ENCODE measurements at places on chromosomes 3 and 15.
A peak's percentile ranks its signal among the peaks of the same experiment; 100 is the strongest.

DNA sequence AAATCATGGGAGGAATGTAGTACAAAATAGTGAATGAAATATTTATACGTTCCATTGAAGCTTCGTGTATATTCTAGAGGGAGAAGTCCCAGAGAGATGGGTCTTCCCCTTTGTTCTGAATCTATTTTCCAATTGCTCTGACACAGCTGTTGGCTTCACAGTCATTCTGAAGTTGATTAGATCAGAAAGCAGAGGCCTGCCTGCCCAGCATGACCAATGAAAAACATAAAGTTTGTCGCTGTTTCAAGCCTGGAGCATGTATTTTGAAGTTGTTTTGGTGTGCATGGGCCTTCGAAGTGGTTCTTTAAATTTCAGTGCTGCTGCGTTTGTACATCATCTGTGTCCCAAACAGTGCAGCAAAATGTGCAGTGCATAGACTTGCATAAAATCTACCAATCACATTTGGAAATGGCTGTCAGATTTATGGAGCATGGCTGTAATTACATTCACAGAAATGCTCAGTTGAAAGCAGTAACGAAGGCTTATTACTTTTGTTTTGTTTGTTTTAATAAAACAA, 31.0 kb upstream of the RBMS3 start:
- no peak for DNase-seq
- no peak overlapping the region for H3K27ac ChIP-seq
- no peaks in the 10 kb centered on the region for H3K36me3 ChIP-seq
- no peak overlapping the region for H3K4me3 ChIP-seq
- no peaks in the 10 kb centered on the region for H3K4me1 ChIP-seq
- H3K27me3 ChIP-seq, result no peaks in the 10 kb centered on the region

DNA sequence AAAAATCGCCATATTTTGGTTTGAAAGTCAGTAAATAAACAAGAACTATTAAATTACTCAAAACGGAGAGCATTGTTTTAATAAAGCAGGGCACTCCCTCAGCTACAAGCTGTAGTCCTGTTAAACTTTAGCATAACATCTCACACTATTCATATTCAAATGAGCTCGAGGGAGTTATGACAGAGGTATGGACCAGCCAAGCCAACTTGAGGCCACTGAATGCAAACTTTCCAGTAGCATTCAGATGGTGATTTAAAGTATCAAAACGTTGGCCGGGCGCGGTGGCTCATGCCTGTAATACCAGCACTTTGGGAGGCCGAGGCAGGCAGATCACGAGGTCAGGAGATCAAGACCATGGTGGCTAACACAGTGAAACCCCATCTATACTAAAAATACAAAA, 132.9 kb downstream of the GABRB3 start:
- no peak overlapping the region for H3K4me3 ChIP-seq
- no peaks in the 10 kb centered on the region for H3K36me3 ChIP-seq
- no peak for DNase-seq
- no peak overlapping the region for H3K27ac ChIP-seq

DNA sequence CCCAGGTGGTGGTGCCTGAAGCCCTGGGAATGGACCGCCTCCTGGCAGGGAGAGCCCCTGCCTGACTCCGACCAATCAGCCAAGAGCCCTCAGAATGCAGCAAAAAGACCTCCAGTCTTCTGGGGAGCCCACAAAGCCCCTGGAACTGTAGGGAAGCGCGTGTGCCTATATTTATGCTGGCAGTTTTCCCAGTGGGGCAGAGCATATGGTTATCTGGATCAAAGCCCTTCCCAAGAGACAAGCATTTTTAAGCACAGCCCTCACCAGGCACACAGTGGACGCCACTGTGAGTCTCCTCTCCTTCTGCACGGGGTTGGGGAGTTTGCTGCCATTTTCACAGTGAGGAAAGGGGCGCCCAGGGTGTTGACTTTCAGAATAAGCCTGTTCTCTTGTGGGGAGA, 80.9 kb upstream of the RPL32 start:
- H3K36me3 ChIP-seq, result peaks cover 67% of the 10 kb centered on the region
- peaks cover 6% of the 10 kb centered on the region for H3K4me1 ChIP-seq
- H3K27ac ChIP-seq, result no peak overlapping the region
- no peak for DNase-seq
- H3K4me3 ChIP-seq, result no peak overlapping the region

- no peak overlapping the region for H3K27ac ChIP-seq
- H3K27me3 ChIP-seq, result no peaks in the 10 kb centered on the region
- no peaks in the 10 kb centered on the region for H3K36me3 ChIP-seq
- no peak for DNase-seq
Observed at GRCh38 chr3:74352166-74352565, 262.3 kb downstream of the CNTN3 start.

DNA sequence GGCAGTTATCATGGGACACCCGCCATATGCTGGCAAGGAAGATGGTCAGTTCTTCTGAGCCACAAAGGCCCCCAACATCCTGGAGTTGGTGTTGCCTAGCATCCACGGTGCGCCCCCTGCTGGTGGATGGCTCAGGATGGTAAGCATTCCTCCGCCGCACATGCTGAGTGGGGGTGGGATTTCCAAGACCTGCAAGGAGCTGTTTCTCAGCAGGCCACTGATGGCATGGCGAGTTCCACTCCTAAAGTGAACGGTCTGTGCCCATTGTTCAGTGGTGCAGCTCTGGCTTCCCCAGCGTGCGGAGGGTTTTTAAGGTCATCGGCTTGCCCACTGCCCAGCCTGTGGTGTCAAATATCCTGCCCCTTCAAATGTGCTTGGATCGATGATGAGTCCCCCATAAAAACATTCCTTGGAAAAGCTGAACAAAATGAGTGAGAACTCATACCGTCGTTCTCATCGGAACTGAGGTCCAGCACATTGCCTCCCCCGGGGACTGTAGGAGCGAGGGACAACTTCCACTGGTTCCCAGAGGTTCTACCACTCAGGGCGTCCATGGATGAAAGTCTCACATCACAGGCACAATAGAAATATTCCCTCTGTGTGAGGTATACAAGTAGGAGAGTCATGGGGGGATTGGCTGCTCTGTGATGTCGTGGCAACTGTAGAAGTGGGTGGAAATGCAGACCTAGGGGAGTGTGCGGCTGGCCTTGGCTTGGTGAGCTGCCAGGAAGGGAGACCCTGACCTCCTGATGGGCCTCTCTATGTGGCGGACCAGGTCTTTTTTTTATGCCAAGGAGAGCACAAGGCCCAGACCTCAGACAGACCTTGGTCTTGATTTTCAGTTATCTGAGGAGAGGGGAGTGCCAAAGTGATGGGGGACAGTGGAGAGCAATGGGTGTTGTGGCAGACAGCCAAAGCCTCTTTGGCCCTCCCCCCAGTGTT, 102.0 kb downstream of the SNRPN start:
- H3K27me3 ChIP-seq, result no peaks in the 10 kb centered on the region
- no peaks in the 10 kb centered on the region for H3K4me1 ChIP-seq
- DNase-seq, result peak; percentile 17
- H3K36me3 ChIP-seq, result peaks cover 100% of the 10 kb centered on the region

DNA sequence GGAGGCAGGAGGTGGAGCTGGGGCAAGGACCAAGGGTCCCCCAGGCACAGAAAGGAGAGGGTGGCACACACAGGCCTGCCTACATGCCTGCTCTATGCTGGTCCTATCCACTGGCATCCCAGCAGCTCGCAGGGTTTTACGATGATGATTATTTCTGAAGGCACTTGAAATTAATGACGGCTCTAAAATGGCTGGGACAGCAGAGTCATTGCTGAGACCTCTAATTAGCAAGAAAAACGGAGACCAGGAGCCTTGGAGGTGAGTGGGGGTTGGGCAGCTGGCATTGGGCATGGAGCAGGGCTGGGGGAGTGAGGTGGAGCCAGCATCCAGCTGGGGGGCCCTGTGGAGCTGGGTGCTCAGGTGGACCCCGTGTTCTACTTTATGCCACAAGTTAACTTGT, 3.5 kb upstream of the LINGO1 start:
- H3K27ac ChIP-seq, result no peak overlapping the region
- H3K4me3 ChIP-seq, result no peak overlapping the region
- peaks cover 64% of the 10 kb centered on the region for H3K27me3 ChIP-seq
- peaks cover 10% of the 10 kb centered on the region for H3K4me1 ChIP-seq
- DNase-seq, result no peak

DNA sequence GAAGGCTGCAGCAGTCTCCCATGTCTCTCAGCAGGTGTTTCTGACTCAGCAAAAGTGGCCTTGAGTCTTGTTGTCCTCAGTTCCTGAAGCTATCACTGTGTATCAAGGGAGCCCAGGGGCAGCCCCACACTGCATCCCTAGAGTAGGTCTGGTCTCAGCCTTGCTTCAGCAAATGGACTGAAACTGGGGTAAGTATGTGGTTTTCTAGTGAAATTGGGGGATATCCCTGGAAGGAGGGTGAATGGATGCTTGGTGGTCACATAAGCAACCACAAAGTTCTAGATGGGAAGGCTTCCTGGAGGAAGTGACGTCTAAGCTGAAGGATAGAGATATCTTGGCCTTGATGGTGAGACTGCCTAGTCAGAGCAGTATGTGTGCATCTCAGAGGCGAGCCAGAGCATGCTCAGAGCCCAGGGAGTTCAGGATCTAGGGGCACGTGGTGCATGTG, 38.4 kb downstream of the TMEM158 start:
- H3K27me3 ChIP-seq, result peaks cover 7% of the 10 kb centered on the region
- no peak overlapping the region for H3K4me3 ChIP-seq
- no peak for DNase-seq
- H3K36me3 ChIP-seq, result no peaks in the 10 kb centered on the region
- H3K27ac ChIP-seq, result no peak overlapping the region
- H3K4me1 ChIP-seq, result peaks cover 13% of the 10 kb centered on the region

DNA sequence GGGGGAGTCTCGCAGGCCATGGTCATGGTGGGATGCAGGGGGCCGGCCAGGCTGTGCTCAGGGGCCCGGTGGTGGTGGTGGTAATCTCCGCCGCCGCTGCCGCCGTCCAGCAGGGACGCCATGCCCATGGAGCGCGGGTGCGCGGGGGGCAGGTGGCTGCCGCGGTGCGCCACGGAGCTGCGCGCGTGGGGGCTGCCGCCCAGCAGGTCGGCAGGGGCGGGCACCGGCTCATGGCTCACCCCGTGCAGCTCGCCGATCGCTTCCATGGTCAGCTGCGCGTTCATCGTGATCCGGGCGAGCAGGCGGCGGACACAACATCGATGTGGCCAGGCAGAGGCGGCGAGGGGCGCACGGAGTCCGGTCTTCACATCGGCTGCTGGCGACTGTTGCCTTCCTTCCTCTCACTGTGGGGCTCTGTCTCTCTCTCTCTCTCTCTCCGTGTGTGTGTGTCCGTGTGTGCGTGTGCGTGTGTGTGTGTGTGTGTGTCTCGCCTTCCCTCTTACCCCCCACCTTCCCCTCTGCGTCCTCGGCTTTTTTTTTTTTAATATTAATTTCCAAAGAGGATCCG, 451 bp downstream of the ONECUT1 start:
- peak overlapping the region; percentile 71 for H3K4me3 ChIP-seq
- H3K27me3 ChIP-seq, result peaks cover 95% of the 10 kb centered on the region
- DNase-seq, result peak; percentile 49
- H3K27ac ChIP-seq, result no peak overlapping the region
- H3K4me1 ChIP-seq, result peaks cover 41% of the 10 kb centered on the region

DNA sequence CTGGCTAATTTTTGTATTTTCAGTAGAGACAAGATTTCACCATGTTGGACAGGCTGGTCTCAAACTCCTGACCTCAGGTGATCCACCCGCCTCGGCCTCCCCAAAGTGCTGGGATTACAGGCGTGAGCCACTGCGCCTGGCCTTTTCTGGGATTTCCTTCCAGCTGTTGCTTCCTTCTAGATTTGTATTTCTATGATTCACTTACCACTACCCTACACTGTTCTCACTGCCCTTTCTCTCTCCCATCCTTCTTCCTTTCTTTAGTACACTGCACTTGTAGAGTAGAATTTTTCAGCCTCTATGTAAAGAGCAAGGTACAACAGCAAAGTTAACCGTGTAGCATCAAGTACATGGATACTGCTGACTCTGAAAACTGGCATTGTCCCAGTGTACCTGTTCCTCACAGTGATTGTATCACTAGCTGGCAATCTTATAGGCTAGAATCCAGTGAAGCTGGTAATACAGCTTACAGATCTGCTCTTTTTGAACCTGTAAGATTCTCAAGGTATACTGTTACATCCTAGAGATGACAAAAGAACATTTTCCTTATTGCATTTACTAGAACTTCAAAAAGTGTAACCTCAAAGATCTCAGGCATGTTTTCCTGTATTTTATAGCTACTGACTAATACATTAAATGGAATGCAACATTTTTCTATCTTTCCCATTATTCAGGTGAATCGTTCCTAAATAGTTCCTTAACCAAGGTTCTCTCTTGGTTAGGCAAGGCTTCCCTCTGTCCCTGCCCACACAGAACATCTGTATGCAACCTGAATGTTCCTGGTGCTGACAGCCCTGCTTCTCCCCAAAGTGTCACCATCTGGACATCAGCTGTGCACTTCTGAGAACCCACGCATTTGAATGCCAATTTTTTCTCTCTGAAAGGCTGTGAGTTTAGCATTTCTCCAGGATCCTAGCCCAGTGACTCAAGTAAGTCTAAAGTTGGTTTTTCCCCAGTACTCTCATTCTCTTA, 74.1 kb upstream of the RAP2B start:
- no peak overlapping the region for H3K27ac ChIP-seq
- no peak overlapping the region for H3K4me3 ChIP-seq
- no peaks in the 10 kb centered on the region for H3K27me3 ChIP-seq
- no peaks in the 10 kb centered on the region for H3K36me3 ChIP-seq
- DNase-seq, result no peak

DNA sequence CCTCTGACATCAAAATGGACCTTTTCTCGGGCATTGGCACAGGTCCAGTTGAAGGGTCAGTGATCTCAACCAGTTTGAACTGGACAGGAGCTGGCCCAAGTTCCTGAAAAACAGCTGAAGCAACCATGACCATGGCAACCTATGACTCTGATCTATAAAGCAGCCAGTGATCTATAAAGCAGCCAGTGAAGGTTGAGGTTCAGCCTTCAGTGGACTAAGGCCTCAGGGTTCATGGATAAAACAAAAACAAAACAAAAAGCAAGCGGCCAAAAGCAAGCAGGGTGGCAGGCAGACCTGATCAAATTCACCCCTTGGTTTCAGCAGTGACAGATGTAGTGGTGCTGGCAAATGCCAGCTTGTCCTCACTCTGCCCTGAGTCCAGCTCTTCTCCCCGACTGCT, 10.0 kb upstream of the CHRNB4 start:
- H3K4me3 ChIP-seq, result no peak overlapping the region
- no peaks in the 10 kb centered on the region for H3K36me3 ChIP-seq
- no peaks in the 10 kb centered on the region for H3K27me3 ChIP-seq

- no peak overlapping the region for H3K4me3 ChIP-seq
- DNase-seq, result no peak
- no peak overlapping the region for H3K27ac ChIP-seq
- no peaks in the 10 kb centered on the region for H3K4me1 ChIP-seq
Observed at GRCh38 chr3:172384836-172385235, 63.4 kb downstream of the GHSR start.

GRCh38 chr3:172249039-172249438, 199.2 kb downstream of the GHSR start:
- no peak overlapping the region for H3K4me3 ChIP-seq
- no peak for DNase-seq
- peaks cover 39% of the 10 kb centered on the region for H3K36me3 ChIP-seq

GRCh38 chr3:194505791-194506415, 19.1 kb upstream of the ATP13A3 start:
- H3K27me3 ChIP-seq, result no peaks in the 10 kb centered on the region
- no peak for DNase-seq
- peaks cover 6% of the 10 kb centered on the region for H3K36me3 ChIP-seq
- no peaks in the 10 kb centered on the region for H3K4me1 ChIP-seq
- no peak overlapping the region for H3K27ac ChIP-seq
- H3K4me3 ChIP-seq, result no peak overlapping the region

Measured in activated T-cell treated with anti-CD3 and anti-CD28 coated beads, Interleukin-2, amount 50 U/mL, for 24 hours (primary cell).